Activated naive CD4-positive, alpha-beta T cell treated with Interleukin-2 at 50 U/mL for 16 hours (primary cell): ENCODE measurements at places on chromosomes 7 and 10.

GRCh38 chr7:31120800-31121513 lies 68.8 kb downstream of the ADCYAP1R1 start:
- no peak for DNase-seq

GRCh38 chr7:42154173-42154572 lies 82.8 kb downstream of the GLI3 start:
- DNase-seq: no peak

DNA sequence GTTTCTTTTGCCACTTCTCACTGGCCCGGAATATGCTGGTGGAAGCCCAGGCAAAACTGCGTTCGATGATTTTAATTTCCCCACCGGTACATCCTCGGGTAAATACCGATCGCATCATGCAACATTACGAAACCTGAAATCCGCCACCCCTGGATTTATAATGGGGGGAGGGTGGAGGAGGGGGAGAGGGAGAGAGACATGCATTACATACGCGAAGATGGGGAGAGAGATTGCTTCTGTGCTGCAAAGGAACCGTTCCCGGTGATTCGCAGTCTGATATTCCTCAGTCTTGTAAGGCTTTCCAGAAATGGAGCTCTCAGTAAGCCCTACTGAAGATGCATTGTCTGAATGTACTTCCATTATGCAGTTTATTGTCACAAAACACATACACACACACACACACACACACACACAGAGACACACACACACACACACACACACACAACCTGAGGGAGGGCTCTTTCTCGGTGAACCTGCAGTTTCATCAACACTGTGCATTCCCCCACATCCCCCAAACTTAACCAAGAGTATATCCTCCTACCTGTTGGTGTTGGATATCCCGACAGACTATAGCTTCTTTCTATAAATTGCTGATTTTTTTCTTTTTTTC lies 741 bp downstream of the GPR85 start:
- no peak for DNase-seq

- DNase-seq: no peak
These were observed 53.1 kb downstream of the OSBPL3 start for GRCh38 chr7:24926623-24927524.

- no peak for DNase-seq
These were observed 225.0 kb upstream of the CELF2 start for GRCh38 chr10:10792681-10793080.

DNA sequence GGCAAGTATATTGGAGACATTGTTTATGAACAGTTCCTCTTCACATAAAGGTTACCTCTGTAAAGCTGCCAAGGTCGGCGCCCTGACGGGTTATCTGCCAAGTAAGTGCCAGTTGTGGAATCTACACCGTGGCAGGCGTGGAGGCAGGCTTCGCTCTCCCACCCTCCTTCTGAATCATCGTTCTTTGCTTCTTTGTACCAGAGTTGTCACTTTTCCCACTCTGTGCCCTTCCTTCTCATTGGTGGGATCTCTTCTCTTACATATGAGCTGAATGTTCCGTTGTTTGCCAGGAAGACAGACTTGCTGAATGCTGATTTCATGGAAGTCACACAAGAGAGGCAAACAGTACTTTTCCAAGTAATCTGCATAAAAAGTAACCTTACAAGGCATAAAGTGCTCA lies 40.6 kb upstream of the PTPRZ1 start:
- no peak for DNase-seq

GRCh38 chr10:119190353-119190752 lies 11.7 kb upstream of the PRDX3 start:
- DNase-seq: no peak

DNA sequence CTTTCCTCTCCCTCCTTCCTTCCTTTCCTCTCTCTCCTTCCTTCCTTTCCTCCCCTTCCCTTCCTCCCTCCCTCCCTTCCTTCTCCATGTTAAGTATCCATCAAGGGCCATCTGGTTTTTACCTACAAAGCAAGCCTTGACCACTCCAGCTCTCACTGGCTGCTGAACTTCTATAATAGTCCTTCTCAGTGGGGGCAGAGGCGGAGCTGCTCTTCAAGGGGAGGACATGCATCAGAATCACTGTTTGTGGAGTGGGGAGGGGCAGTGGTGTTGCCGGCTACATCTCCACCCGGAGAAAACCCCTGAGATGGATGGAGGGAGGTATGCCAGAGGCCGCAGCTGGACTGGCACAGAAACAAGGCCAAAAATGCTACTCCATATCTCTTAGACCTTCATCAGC lies 25.9 kb downstream of the LAMB1 start:
- DNase-seq: no peak

DNA sequence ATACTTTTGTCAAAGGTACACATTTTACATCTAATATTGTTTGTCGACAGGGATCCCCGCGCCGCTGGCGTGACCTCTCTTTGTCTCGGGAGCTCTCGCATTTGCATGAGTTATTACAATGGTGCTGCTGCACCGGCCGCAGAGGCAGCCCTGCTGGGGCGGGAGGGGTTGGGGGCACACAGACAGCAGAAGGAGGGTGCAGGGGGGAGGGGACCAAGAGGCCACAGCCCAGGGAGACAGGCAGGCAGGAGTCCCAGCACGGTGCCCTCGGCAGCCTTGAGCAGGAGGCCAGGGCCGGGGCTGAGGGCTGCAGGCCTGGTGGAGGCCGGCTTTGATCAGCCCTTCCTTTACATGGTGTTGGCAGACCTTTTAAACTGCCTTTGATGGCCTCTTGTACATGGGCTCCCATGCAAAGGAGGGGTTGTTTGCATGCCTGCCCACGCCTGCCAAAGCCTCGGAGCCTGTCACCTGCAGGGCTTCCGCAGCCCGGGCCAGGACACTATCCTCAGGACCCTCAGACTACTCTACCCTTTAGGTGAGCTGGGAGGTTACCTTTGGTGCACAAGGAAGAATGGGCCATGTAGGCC lies 95.5 kb downstream of the EBF3 start:
- DNase-seq: no peak
